ENCODE measurements at places on chromosomes 16 and 17. TPM values are rescaled to one million over a fixed set of nuclear protein-coding genes. Genes with fewer than 3 reads are reported as not detected.

DNA sequence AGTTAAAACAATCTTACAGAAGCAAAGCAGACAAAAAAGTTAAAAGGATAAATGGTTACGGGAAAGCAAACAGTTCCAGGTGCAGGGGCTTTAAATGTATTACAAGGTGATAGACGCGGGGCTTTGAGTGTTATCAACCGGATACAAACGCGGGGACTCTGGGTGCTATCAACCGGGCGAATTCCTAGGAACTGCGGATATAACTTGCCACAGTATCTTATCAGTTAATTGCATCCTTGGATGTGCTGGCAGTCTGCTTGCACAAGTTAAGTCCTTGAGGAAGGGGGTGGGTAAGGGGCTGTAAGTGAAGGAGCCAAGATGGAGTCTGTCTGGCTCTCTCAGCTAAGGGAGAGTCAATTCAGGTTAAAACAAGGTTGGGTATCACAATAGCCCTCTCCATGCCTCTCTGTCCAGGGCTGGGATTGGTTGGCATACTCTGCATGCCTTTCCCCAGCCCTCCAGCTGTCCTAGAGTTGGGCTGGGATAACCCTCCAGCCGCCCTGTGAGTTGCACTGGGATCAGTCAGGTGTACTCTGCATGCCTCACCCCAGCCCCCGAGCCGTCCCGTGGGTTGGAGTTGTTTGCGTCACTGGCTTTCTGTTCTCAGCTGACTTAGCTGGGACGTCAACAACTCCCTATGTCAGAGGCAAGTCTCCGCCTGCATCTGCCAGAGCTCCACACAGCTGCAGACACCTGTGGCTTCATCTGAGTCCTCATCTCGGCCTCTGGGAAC, 40.9 kb downstream of the TMEM235 start:
- DNase-seq = peak; percentile 52

DNA sequence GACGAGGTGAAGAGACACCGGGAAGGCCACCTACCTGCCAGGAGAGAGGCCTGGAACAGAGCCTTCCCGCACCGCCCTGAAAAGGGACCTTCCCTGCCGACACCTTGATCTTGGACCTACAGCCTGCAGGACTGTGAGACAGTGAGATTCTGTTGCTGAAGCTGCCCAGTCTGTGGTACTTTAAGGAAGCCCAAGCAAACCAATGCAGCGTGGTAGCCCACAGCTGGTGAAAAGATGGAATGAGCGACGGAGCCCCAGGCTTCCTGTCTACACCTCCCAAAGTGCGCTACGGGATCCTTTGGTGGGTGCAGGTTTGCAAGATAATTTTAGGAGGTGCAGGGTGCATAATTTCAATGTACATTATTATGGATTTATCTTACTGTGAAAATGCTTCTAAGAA, 33.9 kb downstream of the TNFRSF13B start:
- no peak for DNase-seq

HOXB13 gene
- not detected for total RNA-seq

CX3CL1 gene
- total RNA-seq = not detected

DNA sequence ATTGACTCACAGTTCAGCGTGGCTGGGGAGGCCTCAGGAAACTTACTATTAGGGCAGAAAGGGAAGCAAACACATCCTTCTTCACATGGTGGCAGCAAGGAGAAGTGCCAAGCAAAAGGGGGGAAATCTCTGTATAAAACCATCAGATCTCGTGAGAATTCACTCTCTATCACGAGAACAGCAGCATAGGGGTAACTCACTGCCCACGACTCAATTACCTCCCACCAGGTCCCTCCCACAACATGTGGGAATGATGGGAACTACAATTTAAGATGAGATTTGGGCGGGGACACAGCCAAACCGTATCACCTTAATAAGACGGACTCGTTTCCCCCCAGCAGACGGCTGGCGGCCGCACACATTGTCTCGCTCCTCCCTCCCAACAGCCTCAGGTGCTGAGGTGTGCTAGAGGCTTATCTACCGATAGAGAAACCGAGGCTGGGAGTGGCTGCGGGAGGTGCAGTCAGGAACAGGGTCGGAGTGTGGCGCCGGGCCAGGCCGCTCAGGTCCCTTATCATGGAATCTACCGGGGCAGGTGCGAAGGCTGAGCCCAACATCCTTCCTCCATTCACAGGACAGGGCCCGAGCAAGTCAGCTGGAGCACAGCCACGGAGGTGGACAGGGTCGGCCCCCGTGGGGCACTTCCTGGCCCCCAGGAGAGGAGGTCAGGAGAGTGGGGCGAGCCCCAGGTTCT, 4.9 kb upstream of the ZG16B start:
- DNase-seq = no peak

DNA sequence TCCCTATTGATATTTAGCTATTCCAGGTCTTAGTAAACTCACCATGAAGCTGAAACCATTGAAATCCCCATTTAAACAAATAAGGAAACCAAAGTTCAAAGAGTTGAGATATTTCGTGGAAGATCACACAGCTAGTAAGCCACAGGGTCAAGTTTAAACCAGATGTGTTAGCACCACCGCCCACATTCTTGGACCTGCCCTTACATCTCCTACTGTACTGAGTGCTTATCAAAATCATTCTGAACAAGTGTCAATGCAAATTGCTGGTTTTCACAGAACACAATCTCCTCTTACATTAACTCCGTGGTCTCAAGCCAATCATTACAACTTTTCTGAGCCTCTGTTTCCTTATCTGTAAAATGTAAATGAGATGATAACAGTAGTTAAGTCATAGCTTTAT, 676.2 kb downstream of the CDH11 start:
- DNase-seq = no peak

GRCh38 chr16:19066988-19067348, 446 bp upstream of the COQ7 start:
- no peak for DNase-seq

TBC1D3G gene
- total RNA-seq = not detected

GRCh38 chr17:1755252-1755826, 6.5 kb upstream of the SERPINF1 start:
- no peak for DNase-seq

GRCh38 chr16:13866073-13866472, 53.9 kb upstream of the ERCC4 start:
- peak; percentile 37 for DNase-seq

TP53 gene
- total RNA-seq = 142 TPM

DNA sequence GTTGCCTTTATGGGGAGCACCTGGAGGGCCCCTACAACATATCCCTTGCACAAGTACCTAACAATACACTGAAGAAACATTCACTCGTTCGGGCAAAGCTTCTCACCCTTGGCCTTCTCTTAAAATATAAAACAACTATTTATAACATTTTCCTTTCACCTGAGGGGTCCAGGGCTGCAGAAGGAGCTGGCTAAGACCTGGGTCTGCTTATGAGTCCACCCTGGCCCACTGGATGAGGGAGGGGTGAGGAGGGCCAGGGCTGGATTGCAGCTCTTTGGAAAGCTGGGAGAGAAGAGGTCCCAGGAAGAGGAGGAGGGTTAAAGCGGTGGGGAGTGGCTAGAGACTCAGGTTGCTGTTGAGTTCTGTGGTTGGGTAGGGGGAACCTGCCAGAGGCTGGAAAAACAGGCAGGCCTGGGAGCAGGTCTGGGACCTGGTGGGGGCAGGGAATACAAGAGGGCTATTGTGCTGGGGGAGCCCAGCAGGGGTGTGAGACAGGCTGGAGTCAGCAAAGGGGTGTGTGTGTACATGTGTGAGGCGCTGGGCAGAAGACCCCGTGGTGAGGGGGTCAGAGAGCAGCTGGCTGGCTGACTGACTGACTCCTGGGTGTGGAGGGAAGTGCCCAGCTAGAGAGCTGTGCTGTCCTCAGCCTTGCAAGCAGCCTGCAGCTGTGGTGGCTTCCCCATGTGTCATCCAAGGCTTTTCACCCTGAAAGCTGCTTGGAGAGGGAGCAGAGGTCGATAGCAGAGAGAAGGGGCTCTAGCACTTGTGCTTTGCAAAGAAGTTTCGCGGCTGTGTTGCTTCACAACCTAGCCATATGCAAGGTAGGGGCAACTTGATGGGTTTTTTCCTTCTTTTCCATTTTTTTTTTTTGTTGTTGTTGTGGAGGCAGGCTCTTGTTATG, 10.2 kb upstream of the MRC2 start:
- no peak for DNase-seq

- no peak for DNase-seq
Measured at GRCh38 chr17:72370819-72371218, 250.0 kb downstream of the SOX9 start.

DNA sequence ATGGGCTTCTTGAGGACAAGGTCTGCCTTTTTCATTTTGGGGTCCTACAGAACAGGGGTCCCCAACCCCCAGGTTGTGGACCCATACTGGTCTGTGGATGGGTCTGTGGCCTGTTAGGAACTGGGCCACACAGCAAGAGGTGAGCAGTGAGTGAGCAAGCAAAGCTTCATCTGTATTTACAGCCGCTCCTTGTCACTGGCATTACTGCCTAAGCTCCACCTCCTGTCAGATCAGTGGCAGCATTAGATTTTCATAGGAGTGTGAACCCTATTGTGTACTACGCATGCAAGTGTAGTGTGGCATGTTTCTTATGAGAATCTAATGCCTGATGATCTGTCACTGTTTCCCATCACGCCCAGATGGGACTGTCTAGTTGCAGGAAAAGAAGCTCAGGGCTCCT, 33.9 kb downstream of the ERN1 start:
- DNase-seq = no peak

- DNase-seq = peak; percentile 33
Measured at GRCh38 chr16:74700116-74700437, 585 bp downstream of the MLKL start.

- no peak for DNase-seq
Measured at GRCh38 chr17:40574292-40574691, 9.0 kb upstream of the CCR7 start.

NUTF2 gene
- 181 TPM for total RNA-seq

GRCh38 chr17:46163316-46163715, 29.9 kb downstream of the KANSL1 start:
- no peak for DNase-seq

CALCOCO2 gene
- total RNA-seq = 75.8 TPM

DNA sequence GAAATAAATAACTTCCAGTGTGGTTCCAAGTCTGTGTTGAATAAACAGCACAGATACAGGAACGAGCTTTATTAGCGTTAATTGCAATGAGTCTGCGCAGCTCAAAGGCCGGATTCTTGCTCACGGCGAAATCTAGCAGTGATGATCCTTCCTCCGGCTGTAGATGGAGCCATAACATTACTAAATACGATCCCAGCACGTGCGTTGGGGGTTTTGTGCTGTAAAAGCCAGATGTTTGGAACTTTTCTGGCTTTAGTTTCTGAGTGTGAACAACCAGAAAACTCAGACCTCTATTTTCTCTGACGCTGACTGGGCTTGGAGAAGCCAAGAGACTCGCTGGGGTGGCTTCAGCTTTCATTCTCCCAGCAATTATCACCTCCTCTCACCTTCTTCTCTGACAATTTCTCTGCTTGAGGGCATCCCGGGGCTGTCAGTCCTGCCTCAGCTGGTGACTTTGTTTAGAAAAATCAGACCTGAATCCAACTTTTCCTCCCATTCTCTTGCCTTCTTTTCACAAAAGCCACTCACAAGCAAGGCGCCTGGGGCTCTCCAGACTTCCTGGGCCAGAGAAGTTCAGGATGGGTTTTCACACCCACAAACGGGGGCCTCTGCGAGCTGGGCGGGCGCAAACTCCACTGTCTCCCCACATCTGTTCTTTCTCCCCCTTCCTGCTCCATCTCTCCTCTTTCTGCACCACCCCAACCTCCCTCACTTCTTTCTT, 47.1 kb upstream of the AKTIP start:
- peak; percentile 34 for DNase-seq

HOXB3 gene
- total RNA-seq = 2.0 TPM

DNA sequence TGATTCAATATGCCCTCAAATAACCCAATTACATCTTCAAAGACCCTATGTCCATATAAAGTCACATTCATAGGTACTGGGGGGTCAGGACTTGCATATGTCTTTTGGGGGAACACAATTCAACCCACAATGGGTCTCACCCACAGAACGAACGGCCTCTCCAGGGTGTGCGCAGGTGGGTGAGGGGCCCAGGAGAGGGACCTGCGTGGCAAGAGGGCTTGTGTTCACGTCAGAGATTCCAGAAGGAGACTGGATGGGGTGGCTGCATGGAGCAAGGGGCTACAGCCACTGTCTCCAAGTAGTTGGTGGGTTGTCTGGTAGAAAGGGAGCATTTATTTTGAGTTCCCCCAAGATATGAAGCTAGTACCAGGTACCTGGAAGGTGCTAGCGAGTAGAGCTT, 212.2 kb downstream of the SEC14L1 start:
- DNase-seq = no peak

DNA sequence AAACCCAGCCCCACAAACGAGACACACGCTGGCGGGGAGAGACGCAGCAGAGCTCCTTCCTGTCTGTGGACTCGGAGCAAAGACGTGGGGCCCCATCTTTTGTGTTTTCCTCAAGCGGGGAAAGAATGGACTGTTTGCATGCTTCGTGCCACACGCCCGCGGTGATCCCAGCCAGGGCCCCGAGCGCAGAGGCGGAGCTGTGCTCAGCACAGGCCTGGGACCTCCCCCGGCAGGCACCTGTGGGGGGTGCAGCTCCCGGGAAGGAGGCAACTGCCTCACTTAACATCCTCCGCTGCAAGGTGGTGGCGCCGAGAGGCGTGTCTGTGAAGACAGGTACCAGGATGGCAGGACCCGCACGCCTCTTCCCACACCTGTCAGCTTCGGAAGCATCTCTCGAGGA, 19.1 kb downstream of the TRARG1 start:
- peak; percentile 48 for DNase-seq

DNA sequence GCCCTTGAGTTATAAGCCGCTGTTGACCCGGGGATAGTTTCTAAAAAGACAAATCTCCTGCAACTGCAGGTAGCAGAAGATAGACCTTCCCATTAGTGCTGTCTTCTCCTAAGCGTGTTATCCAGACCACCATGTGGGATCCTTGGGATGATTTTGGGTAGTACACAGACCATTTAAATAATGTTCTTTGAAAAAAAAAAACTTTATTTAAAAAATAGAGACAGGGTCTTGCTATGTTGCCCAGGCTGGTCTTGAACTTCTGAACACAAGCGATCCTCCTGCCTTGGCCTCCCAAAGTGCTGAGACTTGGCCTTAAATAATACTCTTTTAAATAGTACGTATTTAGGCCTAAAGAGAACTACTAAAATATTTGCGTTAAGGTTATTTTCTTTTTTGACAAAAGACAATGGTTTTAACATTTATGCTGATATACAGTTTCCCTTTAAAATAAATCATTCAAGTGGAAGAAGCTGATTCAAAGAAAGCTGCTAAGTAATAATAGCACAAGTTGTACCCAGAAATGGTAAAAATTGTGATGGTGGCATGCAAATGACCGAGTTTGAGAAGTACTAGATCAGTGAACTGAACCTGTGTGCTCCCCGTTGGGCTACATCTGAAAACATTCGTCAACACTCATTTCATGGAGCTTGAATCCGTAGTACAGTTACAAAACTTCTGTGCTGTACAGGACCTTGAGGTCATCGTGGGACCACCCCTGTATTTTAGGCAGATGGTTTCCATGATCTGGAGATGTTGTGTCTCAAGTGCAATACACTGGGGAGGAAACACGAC, 24.0 kb downstream of the SMARCE1 start:
- DNase-seq = no peak

CACNA1G gene
- total RNA-seq = not detected

- DNase-seq = no peak
Measured at GRCh38 chr16:81885976-81886586, 107.0 kb downstream of the PLCG2 start.

Data from activated naive CD8-positive, alpha-beta T cell treated with anti-CD3 and anti-CD28 coated beads for 36 hours (primary cell).